Inflammatory macrophage treated with lipopolysaccharide for 4 hours (primary cell): ENCODE measurements at places on chromosomes 3 and 15.

- no peak for DNase-seq
Measured at GRCh38 chr3:122078235-122078935, 23.2 kb downstream of the CD86 start.

DNA sequence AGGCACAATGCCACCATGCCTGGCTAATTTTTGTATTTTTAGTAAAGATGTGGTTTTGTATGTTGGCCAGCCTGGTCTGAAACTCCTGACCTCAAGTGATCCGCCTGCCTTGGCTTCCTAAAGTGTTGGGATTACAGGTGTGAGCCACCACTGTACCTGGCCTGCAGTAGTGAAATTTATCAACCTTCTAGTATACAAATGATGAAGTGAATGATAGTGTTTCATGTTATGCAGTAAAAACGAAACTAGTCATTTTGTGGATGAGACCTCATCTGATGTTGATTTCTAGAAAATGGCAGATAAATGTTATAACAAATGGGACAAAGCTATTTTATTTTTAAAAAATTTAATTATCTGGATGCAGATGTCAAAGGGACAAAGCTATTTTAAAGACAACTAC, 32.9 kb downstream of the NXPE3 start:
- no peak for DNase-seq

DNA sequence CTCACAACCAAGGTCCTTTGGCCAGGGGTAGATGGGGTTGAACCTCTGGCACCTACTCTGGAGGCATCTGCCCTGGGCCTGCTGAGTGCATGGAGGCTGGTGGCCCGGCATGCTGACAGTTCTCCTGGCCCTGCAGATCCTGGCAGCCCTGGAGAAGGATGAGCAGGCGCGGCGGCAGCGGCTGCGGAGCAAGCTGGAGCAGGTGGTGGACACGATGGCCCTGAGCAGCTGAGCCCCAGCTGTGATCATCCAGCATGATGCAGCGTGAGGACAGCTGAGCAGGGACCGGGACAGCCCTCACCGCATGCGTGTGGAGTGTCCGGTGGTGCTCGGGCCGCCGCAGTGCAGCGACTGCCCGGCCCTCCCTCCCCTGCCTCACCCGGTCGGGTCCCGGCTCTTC, 50.9 kb downstream of the PLXNA1 start:
- no peak for DNase-seq

- DNase-seq: no peak
Measured at GRCh38 chr3:42117175-42118008, 26.2 kb downstream of the TRAK1 start.

- DNase-seq: no peak
Measured at GRCh38 chr15:68057034-68057433, 2.9 kb downstream of the PIAS1 start.

DNA sequence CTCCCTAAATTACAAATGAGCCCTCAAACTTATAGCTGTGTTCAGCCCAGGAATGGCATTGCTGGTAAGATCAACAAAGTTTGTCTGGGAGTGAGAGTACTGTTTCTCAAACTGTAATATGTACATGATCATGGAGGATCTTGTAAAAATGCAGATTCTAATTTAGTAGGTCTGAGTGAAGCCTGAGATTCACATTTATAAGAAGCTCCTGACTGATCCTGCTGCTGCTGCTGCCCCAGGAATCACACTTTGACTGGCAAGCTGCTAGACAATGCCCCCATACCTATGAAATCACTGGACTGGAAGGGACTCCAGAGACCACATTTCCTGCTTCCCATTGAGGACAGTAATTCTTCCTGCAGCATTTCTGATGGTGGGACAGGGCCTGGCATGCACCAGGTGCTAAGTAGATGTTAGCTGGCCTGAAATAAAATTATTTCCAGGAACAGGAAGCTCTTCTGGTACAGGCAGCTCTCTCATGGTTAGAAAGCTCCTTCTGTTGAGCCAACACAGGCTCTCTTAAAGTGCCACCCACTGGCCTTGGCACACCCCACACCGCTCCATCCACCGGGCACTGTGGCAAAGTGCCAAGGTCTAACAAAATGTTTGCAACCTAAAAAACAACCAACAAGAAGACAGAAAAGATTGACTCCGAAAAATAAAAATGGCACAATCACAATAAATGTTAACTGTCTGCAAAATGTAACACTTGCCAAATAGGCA, 36.7 kb upstream of the ZNF710 start:
- no peak for DNase-seq

- DNase-seq: peak; percentile 62
Measured at GRCh38 chr15:92902737-92903593, 2.8 kb downstream of the CHD2 start.

DNA sequence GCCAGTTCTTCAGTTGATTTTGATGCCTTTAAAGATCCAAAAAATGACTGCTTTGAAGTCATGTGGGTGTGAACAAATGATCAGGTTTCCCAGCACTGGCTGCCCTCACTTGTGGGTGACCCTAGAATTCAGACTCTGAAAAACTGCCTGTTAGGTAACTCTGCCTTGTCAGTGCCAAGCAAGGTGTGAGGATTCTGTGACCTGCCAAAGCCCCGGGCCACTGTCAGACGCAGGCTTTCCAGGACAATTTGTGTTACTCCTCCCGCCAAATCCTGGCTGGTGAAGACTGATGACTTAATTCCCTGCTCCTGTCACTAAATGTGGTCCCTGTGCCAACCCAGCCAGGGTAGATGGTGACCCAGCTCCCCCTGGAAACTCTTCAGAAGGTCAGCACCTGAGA, 99.2 kb upstream of the PSMD6 start:
- no peak for DNase-seq

DNA sequence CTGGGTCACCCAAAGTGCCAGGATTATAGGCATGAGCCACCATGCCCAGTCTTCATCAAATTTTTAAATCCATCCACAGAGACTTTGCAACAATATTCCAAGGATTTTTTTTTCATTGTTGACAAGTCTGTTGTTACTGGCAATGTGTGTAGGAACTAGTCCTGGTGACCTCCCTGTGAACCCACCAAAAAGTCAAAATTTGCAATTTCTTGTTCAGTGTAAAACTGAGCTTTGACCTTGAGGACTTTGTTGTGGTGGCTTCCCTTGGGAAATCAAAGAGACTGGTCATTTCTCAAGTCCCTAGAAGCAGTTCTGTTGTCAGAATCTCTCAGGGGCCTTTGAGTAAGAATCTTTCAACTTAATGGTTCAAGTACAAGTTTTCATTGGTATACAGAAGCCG, 36.9 kb upstream of the COL8A1 start:
- DNase-seq: no peak
